Stimulated activated CD8-positive, alpha-beta memory T cell treated with anti-CD3 and anti-CD28 coated beads, Interleukin-4, amount 100 ng/mL, for 1 hour (primary cell): ENCODE measurements at places on chromosomes 12 and 14.

- DNase-seq = no peak
These were observed 32.0 kb downstream of the ANAPC7 start for GRCh38 chr12:110371408-110372055.

DNA sequence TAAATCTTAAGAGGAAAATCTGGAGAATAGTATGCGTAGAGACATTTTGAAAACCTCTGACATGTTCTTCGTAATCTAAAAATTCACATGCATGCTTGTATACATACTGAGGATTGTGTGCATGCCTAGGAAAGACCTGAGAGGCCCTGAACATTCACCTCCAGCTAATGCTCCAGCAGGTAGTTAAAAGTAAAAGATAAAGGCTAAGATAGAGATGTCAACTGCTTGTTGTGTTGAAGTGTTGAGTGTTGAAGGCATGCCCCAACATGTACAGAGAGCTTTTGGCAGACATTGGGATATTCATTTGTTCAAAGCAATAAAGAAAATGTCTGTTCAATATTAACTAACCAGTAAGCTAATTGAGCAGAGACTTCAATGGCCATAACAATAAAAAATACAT, 118.6 kb upstream of the SYT1 start:
- DNase-seq = no peak

- no peak for DNase-seq
These were observed 67.1 kb downstream of the PPFIA2 start for GRCh38 chr12:81692008-81692407.

GRCh38 chr14:21073921-21074320, 3.8 kb downstream of the ARHGEF40 start:
- no peak for DNase-seq

DNA sequence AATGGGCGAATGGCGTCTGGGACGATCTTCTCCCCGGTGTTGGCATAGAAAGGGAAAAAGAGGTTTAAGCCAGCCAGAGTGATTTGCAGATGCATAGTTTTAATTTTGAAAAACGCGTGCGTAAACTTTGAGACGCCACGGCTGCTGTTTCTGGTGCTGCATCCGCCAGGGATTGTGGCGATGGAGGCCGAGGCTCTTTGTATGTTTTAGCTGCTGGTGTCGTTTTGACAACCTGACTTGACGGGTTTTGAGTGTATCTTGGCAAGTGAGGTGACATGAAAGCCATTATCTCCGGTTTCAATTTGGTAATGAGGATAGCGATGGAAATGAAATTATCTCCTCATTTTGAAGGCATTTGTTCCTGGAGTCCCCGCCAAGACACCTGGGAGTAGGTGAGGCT, 1.6 kb downstream of the PTGDR start:
- DNase-seq = no peak

GRCh38 chr14:103328941-103329340, 5.1 kb upstream of the EIF5 start:
- no peak for DNase-seq

- no peak for DNase-seq
These were observed 132.4 kb upstream of the RGS6 start for GRCh38 chr14:71799841-71800240.

DNA sequence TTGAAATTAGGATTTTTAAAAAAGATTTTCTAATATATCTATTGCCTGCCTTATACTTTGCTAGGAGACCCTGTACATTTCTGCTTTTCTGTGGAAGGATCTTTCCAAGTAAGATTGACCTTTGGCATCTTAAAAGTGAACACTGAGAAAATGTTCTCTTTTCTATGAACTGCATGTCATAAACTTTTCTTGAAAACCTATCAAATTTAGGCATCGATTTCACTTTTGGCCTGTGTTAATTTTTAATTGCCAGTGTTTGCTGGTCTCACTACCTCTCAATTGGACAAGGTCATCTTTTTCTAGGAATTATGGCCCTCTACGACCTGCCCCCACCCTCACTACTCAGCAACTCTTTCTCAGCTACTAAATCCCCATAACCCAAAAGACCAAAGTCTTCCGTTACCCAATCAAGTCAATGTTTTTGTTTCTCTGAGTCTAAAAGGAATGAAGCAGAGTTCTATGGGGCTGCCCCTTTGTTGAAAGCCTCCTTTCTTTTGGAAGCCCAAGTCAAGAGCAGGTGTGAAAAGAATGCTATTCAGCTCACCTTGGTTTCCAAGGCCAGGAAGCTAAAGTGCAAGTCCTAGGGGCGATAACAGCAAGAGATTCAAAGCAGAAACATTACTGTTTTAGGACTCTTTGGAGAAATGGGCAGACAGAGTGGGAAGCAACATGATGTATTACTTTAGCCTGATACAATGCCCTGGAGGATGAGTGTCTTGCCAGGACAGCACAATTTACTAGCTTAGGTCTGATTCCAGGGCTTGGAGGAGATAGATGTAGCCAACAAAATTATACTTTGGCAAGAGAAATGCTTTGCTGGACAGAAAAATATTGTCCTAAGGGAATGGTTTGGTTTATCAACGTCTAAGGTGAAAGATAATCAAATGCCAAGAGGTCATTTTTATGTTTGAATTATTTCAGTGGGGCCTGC, 55.0 kb downstream of the IGF1 start:
- no peak for DNase-seq

DNA sequence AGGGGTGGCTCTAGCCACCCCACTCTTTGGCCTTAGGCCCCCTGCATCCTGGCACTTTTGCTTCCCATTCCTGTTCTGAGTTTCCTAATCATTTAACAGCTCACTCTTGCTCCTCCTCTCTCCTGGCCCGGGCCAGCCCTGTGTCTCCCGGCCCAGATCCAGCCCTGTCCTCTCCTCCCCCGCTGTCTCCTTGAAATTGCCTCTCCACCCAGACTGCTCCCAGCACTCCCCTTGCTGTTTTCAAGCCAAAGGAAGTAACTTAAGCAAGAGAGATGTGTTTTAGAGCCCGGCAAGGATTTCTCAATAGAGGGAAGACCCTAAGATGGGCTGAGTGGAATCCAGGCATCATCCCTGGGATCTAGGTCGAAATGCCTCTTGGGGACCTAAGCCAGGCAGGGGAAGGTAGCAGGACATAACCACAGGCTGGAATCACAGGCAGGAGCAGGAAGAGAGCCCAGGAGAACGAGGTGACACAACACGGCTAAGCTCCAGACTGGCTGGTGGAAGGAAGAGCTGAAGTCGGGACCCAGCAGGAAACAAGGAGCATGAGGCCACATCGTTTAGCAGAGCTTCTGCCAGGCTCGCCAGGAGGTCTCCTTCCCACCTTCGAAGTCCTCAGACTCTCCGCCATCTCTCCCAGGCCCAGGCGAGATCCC, 2.0 kb upstream of the LRP1-AS start:
- DNase-seq = no peak

DNA sequence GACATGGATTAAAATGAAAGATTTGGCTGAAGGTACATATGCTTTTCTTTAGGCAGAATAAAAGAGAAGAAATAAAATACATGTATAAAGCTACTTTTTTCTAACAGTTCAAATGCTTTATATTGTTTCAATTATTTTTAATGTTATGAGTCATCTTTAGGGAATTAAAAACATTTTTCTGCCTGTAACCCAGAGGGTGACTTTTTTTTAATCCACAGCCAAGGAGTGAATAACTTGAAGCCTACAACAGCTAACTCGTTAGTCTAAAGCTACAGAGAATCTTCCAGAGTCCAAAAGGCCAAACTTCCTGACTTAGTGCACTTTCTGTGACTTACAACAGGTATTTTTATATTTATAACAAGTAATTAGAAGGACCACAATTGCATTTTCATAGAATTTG, 151.6 kb downstream of the SEC23A start:
- DNase-seq = no peak

DNA sequence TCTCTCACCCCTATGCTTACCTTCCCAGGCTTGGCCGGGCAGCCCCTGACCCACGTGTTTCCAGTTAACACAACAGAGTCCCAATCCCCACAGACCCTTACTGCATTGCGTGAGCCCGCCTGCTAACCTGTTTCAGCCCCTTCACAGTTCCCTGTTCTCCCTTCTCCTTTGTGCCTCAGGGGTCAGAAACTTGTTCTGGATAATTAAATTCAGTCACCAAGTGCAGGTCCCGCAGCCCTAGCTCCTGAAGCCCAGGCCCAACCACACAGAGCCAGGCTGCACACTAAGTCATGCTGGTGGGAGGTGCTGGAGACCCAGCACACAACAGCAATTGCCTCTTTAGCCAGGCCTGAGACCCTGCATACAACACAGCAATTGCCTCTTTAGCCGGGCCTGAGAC, 9.6 kb downstream of the ISM2 start:
- no peak for DNase-seq

DNA sequence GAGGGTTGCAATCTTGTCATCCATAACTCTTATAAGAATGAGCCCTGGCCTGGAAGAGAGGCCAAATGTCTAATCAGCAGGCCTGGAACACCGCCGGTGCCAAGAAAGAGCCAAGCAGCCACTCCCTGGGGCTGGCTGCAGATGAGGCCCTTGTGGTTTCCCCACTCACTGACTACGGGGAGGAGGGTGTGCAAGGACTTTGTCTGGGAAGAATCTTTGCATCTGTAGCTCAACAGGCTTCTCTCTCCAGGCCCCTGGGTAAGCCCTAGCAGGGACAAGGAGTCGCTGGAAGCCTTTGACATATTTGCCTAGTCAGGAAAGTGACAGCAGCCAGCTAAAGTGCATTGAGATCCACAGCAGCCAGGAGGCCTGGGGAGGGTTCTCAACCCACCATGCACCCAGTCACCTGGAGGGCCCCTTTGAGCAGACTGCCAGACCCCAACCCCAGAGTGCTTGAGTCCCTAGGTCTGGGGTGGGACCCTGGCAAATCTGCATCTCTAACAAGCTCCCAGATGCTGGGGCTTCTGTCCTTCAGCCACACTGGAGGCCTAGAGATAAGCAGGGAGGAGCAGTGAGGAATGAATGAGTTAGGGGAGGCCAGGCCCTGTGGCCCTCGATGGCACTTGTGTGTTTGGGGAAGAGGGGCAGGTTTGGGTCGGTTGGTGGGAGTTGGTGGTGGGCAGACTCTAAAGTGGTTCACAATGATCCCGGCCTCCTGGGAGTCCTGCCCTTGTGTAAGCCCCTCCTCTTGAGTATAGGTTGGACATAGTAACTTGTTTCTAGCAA, 13.9 kb upstream of the LRTM2 start:
- DNase-seq = no peak

- DNase-seq = no peak
These were observed 66.0 kb downstream of the ANO4 start for GRCh38 chr12:100860611-100861010.

DNA sequence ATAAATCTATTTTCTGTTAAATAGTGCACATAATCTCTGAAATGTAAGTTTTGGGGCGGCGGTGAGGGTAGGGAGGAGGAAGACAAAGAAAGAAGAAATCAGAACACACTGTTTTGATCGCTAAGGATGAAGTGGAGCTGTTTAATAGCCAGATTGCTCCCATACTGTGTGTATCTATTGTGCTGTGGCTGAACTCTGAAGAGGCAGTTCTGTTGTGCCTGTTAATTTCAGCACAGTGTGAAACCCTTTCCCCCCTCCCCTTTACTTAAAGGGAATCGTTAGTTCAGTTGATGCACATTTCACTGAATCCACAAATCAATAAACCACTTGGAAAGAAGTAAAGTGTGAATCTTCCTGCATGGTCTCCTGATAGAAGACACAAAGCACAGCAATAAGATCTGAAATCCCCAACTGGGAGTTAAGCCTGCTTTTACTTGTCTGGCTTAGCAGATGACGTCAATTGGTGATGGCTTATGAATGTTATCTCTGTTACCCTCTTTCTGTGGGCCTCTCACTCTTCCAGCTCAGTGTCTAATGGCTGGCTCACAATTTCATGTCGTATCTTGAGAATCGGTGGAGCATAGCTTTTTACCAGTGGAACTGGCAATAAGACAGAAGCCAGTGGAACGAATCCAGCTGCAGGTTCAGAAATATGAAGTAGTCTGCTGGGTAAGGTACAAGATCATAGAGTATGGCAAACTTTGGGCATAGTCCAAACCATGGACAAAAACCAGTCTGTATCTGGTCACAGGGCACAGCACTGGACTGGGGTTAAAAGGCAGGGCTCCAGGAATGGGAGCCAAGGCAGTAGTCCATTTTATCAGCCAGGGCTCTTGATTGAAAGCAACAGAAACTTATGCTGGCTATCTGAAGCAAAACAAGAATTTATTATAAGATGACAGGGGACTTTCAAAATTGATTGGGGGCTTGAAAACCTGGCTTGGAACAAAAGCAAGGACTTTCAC, 413.5 kb upstream of the SEL1L start:
- no peak for DNase-seq

DNA sequence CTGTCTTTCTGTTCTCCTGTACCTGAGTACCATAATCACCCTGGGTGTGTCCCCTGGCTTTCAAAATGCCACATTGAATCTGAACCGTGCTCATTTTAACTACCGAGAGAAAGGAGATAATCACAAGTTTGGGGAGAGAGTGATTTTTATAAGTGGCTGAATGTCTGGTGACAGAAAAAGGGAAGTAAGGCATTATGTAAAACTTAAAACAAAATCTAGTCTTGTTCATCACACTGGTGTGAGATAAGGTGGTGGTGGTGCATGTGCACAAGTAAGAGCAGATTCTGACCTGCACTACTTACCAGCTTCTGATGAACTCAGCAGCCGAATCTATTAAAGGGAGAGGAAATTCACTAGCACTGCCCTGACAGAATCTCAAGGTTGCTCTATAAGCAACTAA, 56.3 kb downstream of the SPPL3 start:
- DNase-seq = no peak

DNA sequence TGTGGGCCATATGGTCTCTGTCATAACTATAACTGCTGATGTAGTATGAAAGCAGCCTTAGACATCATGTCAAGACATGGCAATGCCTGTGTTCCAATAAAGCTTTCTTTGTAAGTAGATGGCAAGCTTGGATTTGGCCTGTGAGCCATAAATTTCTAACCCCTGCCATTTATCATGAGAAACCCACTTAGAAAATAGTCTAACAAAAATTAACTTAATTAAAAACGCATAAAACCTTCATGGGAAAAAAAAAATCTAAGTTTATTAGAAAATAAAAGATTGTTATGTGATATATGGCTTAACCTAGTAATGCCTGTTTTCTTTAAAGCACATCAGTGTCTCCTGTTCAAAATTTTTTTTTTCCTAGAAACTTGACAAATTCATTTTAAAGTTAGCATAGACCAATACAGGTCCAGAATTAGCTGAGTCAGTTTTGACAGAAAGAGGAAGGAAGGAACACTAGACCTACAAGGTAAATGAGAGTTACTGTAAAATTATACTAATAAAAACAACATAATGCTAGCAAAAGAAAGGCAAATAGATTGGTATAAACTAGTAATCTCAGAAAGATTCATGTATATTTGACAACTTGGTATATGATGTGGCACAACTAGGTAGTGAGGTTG, 68.2 kb downstream of the USP15 start:
- no peak for DNase-seq

GRCh38 chr14:96638041-96638855, 136.1 kb downstream of the PAPOLA start:
- no peak for DNase-seq

- peak; percentile 43 for DNase-seq
These were observed 38.2 kb upstream of the STAB2 start for GRCh38 chr12:103548622-103549601.

DNA sequence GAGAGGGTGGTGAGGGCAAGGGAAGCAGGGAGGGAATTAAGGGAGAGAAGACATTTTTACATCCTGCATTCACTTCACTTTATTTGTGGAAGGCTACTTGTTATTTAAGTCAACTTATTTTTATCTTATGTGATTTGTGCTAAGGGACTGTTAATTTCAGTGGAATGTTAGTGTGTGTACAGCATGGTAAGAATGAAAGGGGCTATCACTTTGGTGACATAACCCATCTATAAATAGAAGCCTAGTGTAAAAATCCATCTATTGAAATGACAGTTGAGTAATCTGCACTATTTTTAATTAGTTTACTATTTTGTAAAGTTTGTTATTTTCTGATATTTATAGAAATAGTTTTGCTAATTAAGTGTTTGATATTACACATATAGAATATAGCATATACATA, 16.8 kb upstream of the CHPT1 start:
- DNase-seq = no peak

- no peak for DNase-seq
These were observed 502 bp downstream of the KIF26A start for GRCh38 chr14:104138718-104139459.
